HL-60 (cell line): ENCODE measurements at places on chromosomes 12 and 14.

DNA sequence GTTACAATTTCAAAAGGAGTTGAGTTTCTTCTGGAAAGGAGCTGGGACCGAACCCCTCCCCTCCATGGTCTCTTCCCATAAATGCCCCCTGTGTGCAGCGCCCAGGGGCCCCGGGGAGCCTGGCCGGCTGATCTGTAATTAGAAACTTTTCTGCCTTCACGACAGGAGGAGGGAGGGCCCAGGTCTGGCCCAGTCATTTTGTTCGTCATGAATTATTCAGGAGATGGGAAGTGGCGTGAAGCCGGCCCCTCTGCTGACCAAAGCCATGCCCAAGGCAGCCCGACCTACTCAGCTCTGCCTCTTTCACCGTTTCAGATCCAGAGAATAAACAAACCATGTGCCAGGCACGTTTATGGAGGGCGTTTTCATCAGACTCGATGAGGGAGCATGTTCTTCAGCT is 33.3 kb upstream of the MSI1 start:
- no peak for DNase-seq

GRCh38 chr14:68784226-68784910 is 8.5 kb downstream of the ZFP36L1 start:
- DNase-seq = no peak

DNA sequence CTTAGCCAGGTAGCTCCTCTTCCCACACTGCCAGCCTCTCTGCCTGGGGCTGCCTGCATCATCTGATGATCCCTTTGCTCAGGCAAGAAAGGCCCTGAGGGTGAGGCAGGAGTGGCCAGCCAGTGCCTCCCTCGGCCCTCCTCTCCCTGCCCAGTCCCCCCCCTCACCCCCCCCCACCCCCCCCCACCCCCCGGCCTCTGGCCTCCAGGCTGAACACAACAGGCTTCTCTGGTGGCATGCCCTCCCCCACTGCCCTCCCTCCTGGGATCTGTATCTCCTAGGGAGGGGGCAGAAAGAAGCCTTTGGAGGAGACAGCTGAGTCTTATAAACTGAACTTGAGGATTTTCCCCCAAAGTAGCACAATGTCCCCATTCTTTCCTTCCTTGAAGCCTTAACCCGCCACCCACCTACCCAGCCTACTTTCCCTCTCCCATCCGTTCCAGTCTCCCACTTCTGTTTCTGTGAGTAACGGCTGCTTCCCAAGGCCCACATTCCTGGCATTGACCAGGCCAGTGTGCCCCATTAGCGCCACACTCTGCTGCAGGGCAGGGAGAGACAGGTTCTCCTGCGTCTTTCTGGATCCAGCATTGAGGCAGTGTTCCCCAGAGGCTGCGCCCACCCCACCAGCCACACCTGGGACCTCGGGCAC is 82.1 kb downstream of the B4GALNT3 start:
- no peak for DNase-seq

DNA sequence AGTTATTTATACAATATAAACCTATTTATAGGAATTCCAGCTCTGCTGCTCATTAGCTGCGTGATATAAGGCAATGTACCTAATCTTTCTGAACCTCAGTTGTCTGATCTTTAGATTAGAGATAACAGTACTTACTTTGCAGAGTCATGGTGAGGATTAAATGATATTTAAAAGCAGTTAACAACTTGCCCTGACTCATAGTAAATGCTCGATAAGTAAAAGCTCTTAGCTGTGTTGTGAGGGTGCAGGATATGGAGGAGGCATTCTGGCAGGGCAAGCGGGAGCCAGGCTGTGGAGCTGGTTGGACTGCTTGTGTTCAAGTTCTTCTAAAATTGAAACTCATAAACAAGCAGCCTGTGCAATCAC is 140.0 kb upstream of the PRICKLE1 start:
- no peak for DNase-seq
